ENCODE measurements at places on chromosomes 16 and 17.

GRCh38 chr17:59766491-59766890 is 59.0 kb downstream of the VMP1 start:
- no peak for DNase-seq

GRCh38 chr16:4561596-4561995 is 5.5 kb downstream of the C16orf96 start:
- DNase-seq: no peak

DNA sequence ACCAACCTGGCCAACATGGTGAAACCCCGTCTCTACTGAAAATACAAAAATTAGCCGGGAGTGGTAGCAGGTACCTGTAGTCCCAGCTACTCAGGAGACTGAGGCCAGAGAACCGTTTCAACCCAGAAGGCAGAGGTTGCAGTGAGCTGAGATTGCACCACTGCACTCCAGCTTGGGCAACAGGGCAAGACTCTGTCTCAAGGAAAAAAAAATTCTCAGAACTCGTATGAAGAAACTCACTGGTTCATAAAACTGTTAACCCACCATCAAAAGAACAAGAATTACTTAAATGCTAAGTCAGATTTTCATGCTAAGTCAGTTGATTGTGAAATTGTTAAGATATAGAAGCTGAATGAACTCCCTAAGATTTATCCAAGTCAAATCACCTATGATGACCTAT is 31.3 kb downstream of the SLC39A11 start:
- DNase-seq: no peak

GRCh38 chr17:22469941-22470340 is 777.6 kb downstream of the KCNJ18 start:
- DNase-seq: no peak

DNA sequence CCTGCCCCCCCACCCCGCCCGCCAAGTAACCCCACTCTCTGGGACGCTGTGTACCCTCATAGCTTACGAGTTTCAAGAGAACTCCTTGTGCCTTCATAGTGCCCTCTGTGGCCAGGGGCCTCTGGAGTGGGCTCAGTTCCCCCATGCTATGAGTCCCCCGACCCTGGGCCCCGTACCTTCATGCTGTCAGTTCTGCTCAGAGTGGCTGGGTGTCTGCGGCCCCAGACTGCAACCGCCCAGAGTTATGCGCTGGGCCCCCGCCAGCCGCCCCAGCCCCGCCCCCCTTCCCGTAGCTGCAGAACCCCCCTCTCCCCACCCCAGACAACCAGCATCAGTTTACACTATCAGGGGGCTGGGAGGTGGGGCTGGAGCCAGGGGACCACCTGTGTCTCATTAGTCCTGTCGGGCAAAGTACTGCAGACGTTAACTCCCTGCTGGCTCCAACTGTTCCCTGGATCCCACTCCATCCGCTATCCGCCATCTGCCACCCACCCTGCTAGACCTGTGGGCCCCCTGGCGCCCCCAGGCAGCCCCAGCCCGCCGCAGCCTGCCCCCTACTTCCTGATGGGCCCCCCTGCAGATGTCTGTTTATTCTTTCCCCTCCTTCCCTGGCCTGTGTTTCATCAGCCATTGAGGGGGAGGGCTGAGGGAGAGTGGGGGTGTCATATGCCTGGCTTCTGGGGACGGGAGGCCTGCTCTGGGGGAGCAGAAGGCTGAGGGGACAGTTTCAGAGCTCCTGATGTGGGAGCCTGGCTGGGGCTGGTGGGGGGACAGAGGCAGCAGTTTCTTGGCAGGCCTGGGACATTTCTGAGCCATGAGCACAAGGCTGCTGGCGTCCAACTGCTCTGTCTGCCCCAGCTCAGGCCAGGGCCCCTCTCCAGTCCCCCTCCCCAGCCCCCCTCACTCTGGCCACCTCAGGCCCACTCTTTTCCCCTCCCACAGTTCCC is at the start of gene MFAP4:
MFAP4 (minus strand) TSS at position 217 of the 947 bp plus-strand sequence; CDS start at position 182, 35 bp downstream.
- peak; percentile 61 for DNase-seq

DNA sequence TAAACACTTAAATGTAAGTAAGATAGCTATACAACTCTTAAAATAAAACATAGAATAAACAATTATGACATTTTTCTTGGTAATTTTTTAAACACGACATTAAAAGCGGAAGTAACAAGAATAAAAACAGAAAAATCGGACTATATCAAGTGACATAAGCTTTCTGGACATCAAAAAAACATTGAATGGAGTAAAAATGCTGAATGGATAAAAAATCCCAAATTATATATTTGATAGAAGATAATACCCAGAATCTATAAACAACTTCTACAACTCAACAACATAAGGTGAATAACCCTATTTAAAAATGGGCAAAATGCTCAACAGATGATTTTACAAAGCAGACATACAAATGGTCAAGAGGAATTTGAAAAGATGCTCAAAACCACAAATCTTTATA is 1866.5 kb downstream of the TP53TG3F start:
- no peak for DNase-seq

- no peak for DNase-seq
These were observed 723.1 kb downstream of the CDH11 start for GRCh38 chr16:64398793-64399192.

DNA sequence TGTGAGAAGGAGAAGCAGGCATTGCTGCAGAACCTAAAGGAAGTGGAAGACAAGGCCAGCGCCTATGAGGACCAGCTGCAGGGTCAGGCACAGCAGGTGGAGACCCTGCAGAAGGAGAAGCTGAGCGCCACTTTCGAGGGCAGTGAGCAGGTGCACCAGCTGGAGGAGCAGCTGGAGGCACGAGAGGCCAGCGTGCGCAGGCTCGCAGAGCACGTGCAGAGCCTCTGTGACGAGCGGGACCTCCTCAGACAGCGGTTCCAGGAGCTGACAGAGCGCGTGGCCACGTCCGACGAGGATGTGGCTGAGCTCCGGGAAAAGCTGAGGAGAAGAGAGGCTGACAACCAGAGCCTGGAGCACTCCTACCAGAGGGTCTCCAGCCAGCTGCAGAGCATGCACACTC is 41.5 kb downstream of the PLD6 start:
- no peak for DNase-seq

DNA sequence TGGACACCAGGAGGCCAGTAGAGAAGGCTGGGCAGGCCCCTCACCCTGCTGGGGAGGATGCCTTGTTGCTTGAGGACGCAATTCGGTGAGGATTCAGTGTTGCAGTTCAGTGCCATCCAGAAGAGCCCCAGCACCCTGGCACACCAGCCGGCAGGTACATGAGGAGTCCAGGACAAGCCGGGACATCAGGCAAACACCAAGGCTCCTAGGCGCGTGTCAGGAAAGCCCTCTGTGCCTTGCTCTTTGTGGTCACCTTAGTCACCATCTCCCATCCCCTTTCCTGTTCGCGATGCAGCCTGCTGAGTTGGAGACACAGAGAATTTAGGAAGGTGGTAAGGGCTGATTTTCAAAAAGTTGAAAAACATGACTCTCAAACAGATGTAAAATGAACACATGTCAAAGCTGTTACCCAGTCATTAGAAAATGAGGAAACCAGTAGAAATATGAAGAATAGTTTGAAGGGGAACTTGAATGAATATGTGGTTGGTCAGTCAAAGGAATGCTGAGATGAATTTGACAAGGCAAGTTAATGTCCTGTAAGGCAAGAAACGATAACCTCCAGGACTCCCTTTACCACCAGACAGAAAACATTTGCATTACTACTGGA is 2.3 kb upstream of the NCBP3 start:
- no peak for DNase-seq

- DNase-seq: no peak
These were observed 187.2 kb downstream of the CBLN1 start for GRCh38 chr16:49094471-49094870.

DNA sequence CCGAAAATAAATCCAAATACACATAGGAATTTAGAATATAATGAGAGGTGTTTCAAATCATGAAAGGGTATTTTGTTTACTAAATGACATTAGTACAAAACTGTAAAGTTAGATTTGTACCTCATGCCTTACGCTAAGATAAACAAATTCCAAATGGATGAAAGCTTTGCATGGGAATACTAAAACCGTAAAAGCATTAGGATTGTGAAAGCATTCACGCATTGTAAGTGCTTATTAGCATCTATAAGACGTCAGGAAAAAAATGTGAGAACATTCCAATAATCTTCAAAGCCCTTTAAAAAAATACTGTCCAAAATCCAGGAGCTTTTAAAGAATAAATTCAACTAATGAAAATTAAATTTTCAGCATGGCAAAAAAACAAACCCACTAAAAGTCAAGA is 24.8 kb upstream of the ALOX15 start:
- DNase-seq: no peak

GRCh38 chr17:42681976-42682721 is at the start of gene CNTNAP1:
CNTNAP1 (plus strand) TSS chr17:42682531; CDS start chr17:42682830, 299 bp downstream.
- DNase-seq: peak; percentile 32

DNA sequence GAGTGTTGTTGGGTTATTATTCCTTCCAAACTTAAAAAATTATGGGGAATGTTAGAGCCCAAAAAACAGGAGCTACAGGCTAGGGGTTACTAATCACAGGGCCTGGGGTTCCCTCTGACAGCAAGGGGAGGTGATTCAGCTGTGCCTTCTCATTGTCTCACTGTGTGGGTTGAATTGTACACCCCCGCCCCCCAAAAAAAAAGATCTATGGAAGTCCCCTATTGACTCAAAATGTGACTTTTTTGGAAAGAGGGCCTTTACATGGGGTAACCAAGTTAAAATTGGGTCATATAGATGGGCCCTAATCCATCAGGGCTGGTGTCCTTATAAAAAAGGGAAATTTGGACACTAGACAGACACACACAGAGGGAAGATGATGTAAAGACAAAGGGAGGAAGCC is 190.2 kb downstream of the SOX9 start:
- no peak for DNase-seq

GRCh38 chr17:35879773-35880654 is at the start of gene CCL5:
CCL5 (minus strand) TSS chr17:35880360.
- no peak for DNase-seq

DNA sequence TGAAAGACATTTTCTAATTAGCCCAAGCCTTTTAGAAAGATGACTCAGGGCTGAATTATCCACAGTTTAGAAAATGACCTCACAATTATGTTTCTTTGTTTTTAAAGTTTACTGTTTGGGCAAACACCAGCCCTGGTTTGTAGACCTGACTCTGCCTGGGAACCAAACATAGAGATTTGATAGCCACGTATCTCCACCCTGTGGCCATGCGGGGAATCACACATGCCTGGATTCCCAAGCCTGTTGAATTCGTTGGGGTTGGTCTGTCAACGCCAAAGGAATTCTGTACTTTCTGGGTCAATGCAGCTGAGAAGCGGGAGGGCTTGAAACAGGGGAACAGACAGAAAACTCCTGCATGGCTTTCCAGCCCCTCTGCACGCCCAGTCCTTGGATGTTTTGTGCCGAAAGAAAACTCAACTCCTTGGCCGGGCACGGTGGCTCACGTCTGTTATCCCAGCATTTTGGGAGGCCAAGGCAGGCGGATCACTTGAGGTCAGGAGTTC is 26.9 kb downstream of the CD300A start:
- DNase-seq: no peak

- DNase-seq: peak; percentile 66
These were observed 383.4 kb downstream of the CDH11 start for GRCh38 chr16:64738321-64738960.

- DNase-seq: no peak
These were observed 36.2 kb downstream of the LDHD start for GRCh38 chr16:75080205-75081029.

DNA sequence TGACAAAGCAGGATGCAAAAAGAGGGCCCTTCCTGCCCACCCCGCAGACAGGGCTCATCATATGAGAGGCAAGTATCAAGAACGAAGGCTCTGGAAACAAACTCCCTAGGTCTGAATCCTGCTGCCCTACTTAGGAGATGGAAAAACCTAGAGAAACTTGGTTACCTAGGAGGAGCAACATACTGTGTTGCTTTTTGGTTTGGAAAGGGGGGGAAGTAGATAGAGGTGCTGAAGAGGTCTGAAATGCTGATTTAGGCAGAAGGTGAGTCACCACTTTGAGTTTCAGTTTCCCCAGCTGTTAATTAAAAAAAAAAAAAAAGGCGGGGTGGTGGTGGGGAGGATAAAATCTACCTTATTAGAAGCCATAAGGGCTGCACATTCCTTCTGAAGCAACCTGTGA is 1.5 kb downstream of the N4BP1 start:
- DNase-seq: no peak

- DNase-seq: no peak
These were observed 3.5 kb upstream of the C16orf74 start for GRCh38 chr16:85754413-85754812.

DNA sequence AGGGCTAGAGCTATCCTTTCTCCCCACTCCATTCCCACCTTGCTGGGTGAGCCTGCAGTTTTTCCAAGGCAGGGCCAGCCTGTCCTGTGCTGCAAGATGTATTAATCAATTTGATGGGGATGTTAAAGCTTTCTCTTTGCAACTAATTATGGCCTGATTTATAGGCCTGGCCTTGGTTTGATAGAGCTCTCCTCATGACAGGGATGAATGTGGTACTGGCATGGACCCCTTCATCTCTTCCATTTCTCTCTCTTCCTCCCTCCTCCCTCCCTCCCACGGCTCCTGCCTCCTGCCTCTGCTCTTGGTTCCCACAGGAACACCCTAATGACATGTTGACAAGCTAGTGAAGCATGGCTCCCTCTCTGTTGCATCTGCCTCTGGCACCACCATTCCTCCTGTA is 47.2 kb upstream of the SKAP1 start:
- DNase-seq: no peak

- DNase-seq: no peak
These were observed 69.7 kb downstream of the RPA1 start for GRCh38 chr17:1899403-1900000.

- no peak for DNase-seq
These were observed 44.0 kb downstream of the NSRP1 start for GRCh38 chr17:30160419-30161172.

DNA sequence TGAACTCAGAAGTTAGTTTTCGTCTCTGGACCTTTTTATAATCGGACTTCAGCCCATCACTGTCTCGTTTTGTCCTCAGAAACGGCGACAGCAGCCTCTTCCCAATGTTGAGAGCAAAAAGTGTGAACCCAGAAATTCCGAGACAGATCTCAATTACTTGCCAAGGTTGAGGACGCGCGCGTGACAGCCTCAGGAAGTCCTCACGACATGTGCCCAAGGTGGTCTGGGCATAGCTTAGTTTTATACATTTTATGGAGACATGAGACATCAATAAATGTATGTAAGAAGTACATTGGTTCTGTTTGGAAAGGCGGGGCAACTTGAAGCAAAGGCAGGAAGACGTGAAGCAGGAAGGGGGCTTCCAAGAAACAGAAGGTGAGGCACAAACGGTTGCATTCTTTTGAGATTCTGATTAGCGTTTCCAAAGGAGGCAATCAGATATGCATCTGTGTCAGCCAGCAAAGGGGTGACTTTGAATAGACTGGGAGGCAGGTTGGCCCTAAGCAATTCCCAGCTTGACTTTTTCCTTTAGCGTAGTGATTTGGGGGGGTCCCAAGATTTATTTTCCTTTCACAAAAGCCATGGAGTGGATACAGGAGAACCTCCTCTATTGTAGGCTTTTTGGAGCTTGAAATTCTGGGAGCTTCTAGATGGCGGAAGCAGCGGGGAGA is 583 bp upstream of the ZNF747 start:
- DNase-seq: no peak

DNA sequence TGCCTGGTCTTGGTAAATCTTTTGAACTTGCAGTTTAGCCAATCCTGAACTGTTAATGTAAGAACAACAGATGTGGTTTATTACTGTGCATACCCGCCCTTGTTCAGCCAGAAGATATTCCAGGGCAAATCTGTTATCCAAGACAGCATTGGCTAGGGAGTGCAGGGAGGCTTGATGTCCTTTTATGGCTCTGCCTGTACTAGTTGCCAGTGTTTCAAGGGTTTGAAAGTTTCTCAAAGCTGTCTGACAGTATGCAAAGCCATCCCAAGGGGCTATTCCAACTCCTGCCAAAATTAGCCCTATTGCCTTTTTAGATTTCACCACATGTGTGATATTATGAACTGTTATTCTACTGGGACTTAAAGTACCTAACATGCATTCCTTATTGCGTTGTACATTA is 30.1 kb downstream of the LCMT1 start:
- no peak for DNase-seq
